Activated gamma-delta T cell treated with anti-CD3 and anti-CD28 coated beads, Interleukin-2, amount 50 U/mL, for 16 hours (primary cell): ENCODE measurements at places on chromosomes 5 and 9.

- DNase-seq = no peak
Measured at GRCh38 chr9:132001567-132001966, 78.1 kb downstream of the MED27 start.

GRCh38 chr5:13746026-13746425 lies 198.5 kb downstream of the DNAH5 start:
- no peak for DNase-seq

GRCh38 chr5:67435032-67435431 lies 238.4 kb upstream of the CD180 start:
- no peak for DNase-seq

- DNase-seq = no peak
Measured at GRCh38 chr5:71475788-71476384, 20.4 kb downstream of the BDP1 start.

GRCh38 chr9:92187390-92187789 lies 72.2 kb upstream of the SPTLC1 start:
- no peak for DNase-seq

GRCh38 chr5:53246042-53246836 lies 136.7 kb upstream of the MOCS2 start:
- DNase-seq = no peak

- DNase-seq = no peak
Measured at GRCh38 chr5:58114324-58114723, 345.6 kb downstream of the PLK2 start.

GRCh38 chr5:157273131-157273556 lies 7.2 kb downstream of the CYFIP2 start:
- DNase-seq = no peak

- DNase-seq = no peak
Measured at GRCh38 chr5:169013846-169014245, 287.1 kb downstream of the SLIT3 start.

DNA sequence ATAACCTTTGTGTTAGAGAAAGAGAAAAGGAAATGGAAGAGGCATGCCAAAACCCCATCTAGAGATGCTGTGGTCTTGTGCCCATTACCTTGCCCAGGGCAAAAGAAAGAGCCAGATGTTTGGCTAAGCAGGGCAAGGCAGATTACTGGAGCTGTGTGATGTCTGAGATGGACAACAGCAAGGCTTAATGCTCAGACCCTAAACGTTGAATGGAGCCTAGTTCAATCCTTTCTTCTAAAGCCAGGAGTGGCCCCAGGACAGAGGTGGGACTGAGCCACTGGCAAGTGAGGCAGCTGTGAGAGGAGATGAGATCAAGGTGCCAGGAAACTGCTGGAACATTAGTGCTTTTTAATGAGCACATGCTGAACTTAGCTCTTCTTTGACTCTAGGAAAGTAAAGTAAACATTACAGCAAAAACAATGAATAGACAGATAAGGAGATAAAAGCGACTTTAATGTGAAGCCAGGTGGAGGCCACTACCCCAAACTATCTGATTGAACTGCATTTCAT lies 143.0 kb upstream of the EGFLAM start:
- no peak for DNase-seq

DNA sequence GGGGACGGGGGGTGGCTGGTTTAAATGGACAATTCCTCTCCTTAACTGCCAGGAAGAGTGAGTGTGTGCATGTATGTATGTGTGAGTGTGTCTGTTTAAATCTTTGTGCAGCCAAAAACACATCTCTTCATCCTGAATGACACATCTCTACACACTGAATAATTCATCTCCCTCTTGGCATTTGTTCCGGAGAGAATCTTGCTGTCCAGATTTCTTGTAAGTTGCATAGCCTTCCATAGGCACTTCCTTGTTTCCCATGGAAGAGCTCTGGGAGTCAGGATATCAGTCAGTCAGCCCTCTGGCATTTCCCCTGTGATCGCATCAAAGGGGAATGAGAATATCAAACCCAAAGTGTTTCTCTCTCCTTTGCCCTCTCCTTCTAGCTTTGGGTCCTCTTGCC lies 74.7 kb downstream of the WWC1 start:
- no peak for DNase-seq

DNA sequence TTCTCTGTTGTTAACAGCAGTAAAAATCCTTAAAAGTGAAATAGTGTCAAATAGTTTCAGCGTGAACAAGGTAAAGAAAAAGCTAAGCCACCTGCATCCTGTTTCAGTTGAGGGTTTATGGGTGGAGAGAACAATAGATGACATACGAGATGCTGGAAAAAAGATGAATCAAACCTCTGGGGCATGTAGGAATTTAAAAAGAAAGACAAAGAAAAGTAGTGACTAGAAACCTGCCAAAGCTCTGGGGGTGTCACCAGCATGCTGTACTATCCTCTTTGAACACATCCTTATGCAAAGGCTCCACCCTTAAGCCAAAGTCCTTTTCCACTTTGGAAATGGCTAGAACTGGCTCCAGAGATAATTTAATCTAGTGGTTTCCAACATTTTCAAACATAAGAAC lies 22.2 kb downstream of the SCAI start:
- no peak for DNase-seq

DNA sequence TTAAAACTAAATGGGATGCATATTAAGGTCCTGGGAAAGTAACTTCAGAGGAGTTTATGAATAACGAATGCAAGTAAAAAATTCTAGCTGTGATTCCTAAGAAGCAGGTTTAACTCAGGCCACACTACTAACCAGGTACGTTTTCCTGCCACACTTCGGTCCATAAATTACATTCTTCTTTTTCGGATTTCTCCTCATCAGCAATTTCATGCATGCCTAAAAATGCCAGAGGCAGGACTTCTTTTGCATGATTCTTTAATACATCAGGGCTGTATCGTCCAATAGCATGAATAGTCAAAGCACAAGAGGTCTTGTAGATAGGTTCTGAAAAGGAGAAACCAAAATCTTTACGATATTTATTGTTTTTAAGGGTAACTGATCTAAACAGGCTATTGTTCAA lies 42.3 kb upstream of the OR2K2 start:
- DNase-seq = no peak
